ENCODE measurements at places on chromosomes 4 and X. TPM values are rescaled to one million over a fixed set of nuclear protein-coding genes. Genes with fewer than 3 reads are reported as not detected.

DNA sequence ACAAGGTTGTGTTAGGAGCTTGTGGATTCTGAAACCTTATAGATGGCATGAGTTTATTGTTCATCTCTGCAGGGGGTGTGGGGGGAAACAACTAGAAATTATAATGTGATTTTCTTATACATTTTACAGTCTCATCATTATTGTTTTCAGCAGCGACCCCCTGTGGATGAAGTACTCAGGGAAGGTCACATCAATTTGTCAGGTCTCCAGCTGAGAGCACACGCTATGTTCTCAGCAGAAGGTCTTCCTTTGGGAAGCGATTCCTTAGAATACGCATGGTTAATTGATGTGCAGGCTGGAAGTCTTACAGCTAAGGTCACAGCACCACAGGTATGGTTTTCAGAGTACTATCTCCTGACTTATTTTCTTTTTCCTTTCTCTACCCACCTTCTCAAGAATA lies 72.2 kb downstream of the BLTP1 start:
- no peaks in the 10 kb centered on the region for H3K36me3 ChIP-seq
- DNase-seq, result no peak
- H3K27me3 ChIP-seq, result no peaks in the 10 kb centered on the region
- no peaks in the 10 kb centered on the region for H3K4me1 ChIP-seq
- no peak overlapping the region for H3K27ac ChIP-seq

GRCh38 chr4:170388255-170388654 lies 298.5 kb upstream of the AADAT start:
- no peaks in the 10 kb centered on the region for H3K36me3 ChIP-seq
- H3K27me3 ChIP-seq, result no peaks in the 10 kb centered on the region
- no peak for DNase-seq
- no peak overlapping the region for H3K27ac ChIP-seq

The CCDC110 gene
- total RNA-seq, result 3.9 TPM

DNA sequence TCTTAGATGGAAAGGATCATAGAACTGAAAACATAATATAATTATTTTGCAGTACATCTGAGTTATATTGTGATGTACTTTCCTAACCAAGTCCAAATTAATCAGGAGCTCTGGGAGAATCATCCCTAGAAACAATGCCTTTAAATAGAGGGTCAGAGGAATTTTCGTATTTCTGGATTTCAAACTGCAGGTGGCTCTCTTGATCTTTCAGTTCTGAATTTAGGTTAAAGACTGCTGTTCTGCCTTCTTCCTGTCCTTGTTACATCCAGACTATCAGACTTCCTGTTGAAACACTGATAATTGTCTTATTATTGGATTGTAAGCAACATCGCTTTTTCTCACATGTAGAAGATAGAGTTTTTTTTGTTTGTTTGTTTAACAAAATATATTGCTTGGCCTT lies 142.7 kb downstream of the RPA4 start:
- no peaks in the 10 kb centered on the region for H3K27me3 ChIP-seq
- H3K4me3 ChIP-seq, result no peak overlapping the region
- no peaks in the 10 kb centered on the region for H3K4me1 ChIP-seq
- DNase-seq, result no peak

- no peak overlapping the region for H3K27ac ChIP-seq
- no peaks in the 10 kb centered on the region for H3K4me1 ChIP-seq
- H3K4me3 ChIP-seq, result no peak overlapping the region
- no peaks in the 10 kb centered on the region for H3K27me3 ChIP-seq
- H3K36me3 ChIP-seq, result no peaks in the 10 kb centered on the region
- DNase-seq, result no peak
Observed at GRCh38 chr4:27678027-27678426, 817.4 kb downstream of the STIM2 start.

GRCh38 chr4:160864253-160864652 lies 1299.5 kb downstream of the FSTL5 start:
- H3K27ac ChIP-seq, result no peak overlapping the region
- no peak for DNase-seq
- H3K4me1 ChIP-seq, result no peaks in the 10 kb centered on the region
- H3K36me3 ChIP-seq, result no peaks in the 10 kb centered on the region
- H3K4me3 ChIP-seq, result no peak overlapping the region

The DGKK gene
- not detected for total RNA-seq

DNA sequence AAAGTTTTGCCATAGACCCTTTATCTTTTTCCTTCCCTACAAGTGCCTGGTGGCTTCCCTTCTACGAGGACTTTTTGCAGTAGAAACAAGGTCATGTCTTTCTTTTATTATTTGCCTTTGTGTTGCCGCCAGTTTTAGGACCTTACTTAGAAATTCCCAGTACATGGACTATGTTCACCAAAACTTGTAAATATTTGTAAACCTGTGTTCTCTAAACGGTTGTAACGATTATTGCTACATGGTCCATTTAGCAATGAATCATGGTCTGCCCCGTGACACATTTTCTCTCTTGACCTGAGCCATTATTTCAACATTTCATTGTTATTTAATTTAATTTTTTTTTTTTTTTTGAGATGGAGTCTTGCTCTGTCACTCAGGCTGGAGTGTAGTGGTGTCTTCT lies 110.7 kb downstream of the MFAP3L start:
- H3K4me3 ChIP-seq, result no peak overlapping the region
- H3K27me3 ChIP-seq, result no peaks in the 10 kb centered on the region
- H3K27ac ChIP-seq, result no peak overlapping the region
- no peaks in the 10 kb centered on the region for H3K4me1 ChIP-seq

DNA sequence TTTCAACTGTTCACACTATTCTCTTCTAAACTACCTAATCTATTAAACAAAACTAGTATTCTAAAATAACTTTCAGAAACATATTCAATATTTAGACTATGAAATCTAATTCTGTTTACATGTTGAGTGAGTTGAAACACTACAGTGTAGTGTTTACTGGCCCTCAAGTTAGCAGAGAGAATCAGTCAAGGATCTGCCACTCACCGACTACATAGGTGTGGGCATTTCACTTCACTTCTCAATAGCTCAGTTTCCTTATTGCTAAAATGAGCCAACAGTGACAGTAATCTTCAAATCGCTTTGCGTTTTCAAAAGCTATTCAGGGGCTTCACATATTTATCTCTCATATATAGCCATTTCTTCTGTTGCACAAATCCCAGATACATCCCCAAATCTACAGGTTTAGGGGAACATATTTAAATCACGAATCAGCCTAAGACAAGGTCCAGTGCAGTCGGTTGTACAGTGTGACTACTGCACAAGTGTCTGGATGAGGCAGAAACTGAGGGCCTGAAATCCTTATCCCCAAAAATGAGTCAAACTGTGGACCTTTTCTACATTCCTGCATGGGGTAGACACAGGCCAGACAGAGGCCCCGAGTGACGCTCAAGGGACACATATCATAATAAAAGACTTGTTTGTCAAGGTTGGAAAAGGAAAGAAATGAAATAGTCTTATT lies 129.8 kb downstream of the PPP3CA start:
- no peak overlapping the region for H3K4me3 ChIP-seq
- no peak for DNase-seq
- H3K27me3 ChIP-seq, result no peaks in the 10 kb centered on the region
- H3K36me3 ChIP-seq, result no peaks in the 10 kb centered on the region
- H3K4me1 ChIP-seq, result peaks cover 15% of the 10 kb centered on the region
- H3K27ac ChIP-seq, result no peak overlapping the region

- H3K27ac ChIP-seq, result no peak overlapping the region
- no peaks in the 10 kb centered on the region for H3K27me3 ChIP-seq
- H3K36me3 ChIP-seq, result no peaks in the 10 kb centered on the region
- no peak for DNase-seq
- no peak overlapping the region for H3K4me3 ChIP-seq
- no peaks in the 10 kb centered on the region for H3K4me1 ChIP-seq
Observed at GRCh38 chrX:9746148-9746888, 19.3 kb downstream of the GPR143 start.

DNA sequence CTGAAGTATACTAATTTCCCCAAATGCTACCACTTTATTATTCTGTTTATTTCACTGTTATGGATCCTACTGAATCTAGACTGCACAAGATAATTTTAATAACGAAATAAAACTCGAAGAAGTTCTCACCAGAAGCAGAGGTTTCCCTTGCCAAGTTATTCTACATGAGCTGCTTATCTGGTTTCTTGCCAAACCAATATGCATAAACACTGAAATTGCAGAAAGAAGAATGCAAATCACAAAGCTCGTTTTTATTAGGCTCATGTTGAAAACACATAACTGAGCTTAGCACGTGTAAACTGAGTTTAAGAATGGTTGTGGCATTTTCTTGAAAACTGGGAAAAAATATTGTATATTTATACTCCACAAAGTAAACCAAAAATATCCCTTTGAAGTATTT lies 35.9 kb downstream of the GRID2 start:
- H3K4me1 ChIP-seq, result peaks cover 7% of the 10 kb centered on the region
- H3K4me3 ChIP-seq, result no peak overlapping the region
- no peaks in the 10 kb centered on the region for H3K36me3 ChIP-seq
- H3K27ac ChIP-seq, result no peak overlapping the region
- no peak for DNase-seq

DNA sequence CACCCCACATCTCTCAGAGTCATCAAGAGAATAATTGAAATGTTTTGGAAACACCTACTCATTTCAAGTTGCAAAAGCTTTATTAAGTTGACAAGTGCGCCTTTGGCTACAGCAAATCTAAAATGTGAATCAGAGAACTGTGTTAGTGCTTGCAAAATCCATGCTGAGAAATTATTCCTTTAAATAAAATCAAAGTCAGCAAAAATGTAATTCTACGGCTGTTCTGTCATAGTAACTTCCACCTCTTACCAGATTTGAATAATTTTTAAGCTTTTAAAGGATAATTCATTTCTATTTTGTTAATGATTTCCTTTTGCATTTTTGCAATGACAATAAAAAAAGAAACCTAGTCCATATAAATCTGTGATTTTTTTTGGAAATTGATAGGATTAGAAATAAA lies 1779.1 kb downstream of the STIM2 start:
- H3K4me3 ChIP-seq, result no peak overlapping the region
- no peaks in the 10 kb centered on the region for H3K27me3 ChIP-seq
- no peaks in the 10 kb centered on the region for H3K4me1 ChIP-seq

DNA sequence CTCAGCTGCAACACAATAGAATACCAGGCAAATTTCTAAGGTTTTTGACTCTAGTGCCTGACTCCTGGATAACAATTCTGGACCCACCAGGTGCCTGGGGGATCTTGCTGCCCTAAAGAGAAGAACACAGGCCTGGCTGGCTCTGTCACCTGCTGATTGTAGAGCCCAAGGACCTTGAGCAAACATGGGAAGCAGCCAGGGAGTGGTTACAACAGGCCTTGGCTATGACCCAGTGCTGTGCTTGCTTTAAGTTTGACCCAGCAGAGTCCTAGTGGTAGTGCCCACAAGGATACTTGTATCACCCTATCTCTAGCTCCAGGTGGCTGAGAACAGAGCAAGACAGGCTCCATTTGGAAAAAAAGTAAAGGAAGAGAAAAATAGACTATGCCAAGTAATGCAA lies 176.8 kb upstream of the DCAF12L2 start:
- H3K4me1 ChIP-seq, result no peaks in the 10 kb centered on the region
- H3K27ac ChIP-seq, result no peak overlapping the region
- no peaks in the 10 kb centered on the region for H3K36me3 ChIP-seq
- no peaks in the 10 kb centered on the region for H3K27me3 ChIP-seq

DNA sequence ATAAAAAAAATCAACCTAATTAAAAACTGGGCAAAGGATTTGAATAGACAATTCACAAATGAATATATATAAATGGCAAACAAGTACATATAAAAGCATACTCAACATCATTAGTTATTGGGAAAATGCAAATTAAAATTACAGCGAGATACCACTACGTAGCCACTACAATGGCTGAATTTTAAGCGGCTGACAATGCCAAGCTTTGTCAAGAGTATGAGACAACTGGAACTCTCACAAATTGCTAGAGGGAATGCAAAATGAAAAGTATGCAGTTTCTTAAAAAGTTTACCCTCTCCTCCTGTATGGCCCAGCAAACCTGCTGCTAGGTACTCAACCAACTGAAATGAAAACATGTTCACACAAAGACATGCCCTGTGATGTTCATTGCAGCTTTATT lies 34.8 kb downstream of the ZFP42 start:
- H3K27ac ChIP-seq, result no peak overlapping the region
- no peak for DNase-seq
- H3K4me3 ChIP-seq, result no peak overlapping the region
- H3K4me1 ChIP-seq, result no peaks in the 10 kb centered on the region
- no peaks in the 10 kb centered on the region for H3K27me3 ChIP-seq

The TAF7L gene
- not detected for total RNA-seq

The SLC9B1 gene
- total RNA-seq, result not detected

- DNase-seq, result peak; percentile 68
- H3K4me3 ChIP-seq, result peak overlapping the region; percentile 26
- H3K36me3 ChIP-seq, result peaks cover 34% of the 10 kb centered on the region
- peaks cover 75% of the 10 kb centered on the region for H3K4me1 ChIP-seq
Observed at GRCh38 chr4:2256781-2257191, 5.1 kb downstream of the MXD4 start.

DNA sequence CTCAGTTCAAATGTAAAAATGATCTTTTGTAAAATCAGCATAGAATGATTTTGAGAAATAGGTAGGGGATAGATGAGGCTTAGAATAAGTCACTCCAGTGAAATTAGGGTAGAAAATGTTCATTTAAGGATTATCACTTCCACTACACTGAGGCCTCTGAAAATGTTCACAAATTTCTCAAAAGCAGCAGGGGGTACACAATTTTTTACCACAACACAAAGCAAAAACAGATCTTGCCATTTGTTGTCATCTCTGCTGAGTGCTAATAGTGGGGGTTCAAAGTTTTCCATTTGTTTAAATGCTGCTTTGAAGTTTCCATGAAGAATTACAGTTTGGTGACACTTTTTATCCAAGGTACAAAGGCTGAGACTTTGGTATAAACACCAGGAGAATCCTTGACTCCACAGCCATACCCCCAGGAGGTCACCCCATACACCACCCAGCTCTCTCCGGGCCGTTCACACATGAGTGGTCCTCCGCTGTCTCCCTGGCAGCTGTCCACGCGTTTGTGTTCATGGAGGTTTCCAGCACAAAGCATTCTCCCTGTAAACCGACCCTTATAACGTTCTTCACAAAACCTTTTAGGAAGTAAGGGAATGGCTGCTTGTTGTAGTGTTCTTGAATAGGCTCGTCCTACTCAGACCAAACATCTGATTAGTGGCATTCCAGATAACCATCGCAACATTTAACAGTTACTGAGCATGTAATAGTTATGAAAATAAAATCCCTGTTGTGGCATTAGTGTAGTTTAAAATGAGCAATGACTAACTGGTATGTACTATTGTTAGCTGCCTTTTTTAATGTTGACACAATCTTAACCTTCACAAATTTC lies 71.0 kb downstream of the PRSS12 start:
- no peaks in the 10 kb centered on the region for H3K27me3 ChIP-seq
- H3K27ac ChIP-seq, result no peak overlapping the region
- no peak for DNase-seq
- H3K4me1 ChIP-seq, result peaks cover 29% of the 10 kb centered on the region

GRCh38 chr4:7906171-7906701 lies 33.4 kb downstream of the AFAP1 start:
- no peaks in the 10 kb centered on the region for H3K27me3 ChIP-seq
- H3K4me1 ChIP-seq, result peaks cover 78% of the 10 kb centered on the region
- DNase-seq, result no peak
- no peaks in the 10 kb centered on the region for H3K36me3 ChIP-seq
- peak overlapping the region; percentile 49 for H3K27ac ChIP-seq

- no peaks in the 10 kb centered on the region for H3K4me1 ChIP-seq
- no peaks in the 10 kb centered on the region for H3K36me3 ChIP-seq
- DNase-seq, result no peak
- H3K27me3 ChIP-seq, result no peaks in the 10 kb centered on the region
Observed at GRCh38 chr4:181608181-181608580, 635.0 kb upstream of the TENM3 start.
